Kidney epithelial cell (primary cell): ENCODE measurements at places on chromosomes 3 and 15.

- DNase-seq, result no peak
Observed at GRCh38 chr3:124938896-124939295, 4.3 kb upstream of the MUC13 start.

DNA sequence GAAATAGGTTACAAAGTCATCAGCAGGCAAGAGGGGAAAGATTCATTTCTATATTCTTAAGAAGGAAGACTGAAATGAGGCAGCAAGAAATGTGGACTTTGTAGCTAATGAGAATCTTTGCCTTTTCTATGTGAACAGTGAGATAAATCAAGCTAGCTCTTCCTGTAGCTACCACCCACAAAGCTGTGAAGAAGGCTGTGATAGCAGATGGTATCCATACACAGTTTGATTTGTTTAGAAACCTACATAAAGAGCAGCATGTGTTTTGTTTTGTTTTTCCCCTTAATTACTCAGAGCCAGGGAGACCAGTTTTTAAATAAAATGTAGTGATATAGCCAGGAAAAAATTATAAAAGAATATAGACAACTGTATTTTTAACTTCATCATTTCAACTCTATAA is 45.5 kb downstream of the TEX9 start:
- no peak for DNase-seq

DNA sequence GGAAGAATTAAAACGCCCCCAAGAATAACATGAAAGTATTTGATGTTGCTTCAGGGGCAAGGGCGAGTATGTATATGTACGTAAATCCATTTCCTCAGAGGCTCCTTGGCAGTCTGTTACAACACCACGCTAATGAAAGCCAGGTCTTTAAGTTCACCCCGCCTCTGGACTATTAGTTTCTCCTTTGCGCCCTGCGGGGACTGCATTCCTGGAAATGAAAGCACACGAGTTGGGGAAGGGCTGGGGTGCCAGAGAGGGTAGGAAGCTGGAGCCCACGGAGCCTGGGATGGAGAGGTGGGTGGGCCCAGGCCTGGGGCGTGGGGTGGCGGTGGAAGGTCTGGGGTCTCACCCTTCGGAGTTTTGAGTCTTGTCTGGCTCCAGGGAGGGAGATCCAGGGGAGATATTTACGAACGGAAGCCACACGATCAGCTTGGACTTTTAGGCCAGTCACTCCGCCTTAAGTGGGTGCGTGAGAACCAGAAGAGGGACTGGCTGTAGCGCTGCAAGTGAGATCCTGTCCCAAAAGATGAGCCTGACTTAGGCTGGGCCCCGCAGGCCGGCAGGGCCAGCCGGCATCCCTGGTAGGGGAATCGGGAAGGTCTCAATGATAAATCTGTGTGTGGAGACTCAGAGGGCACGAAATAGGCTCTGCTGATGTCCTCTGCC is 1.6 kb upstream of the PLCL2 start:
- no peak for DNase-seq

- no peak for DNase-seq
Observed at GRCh38 chr3:108548886-108549285, 38.5 kb upstream of the MYH15 start.

DNA sequence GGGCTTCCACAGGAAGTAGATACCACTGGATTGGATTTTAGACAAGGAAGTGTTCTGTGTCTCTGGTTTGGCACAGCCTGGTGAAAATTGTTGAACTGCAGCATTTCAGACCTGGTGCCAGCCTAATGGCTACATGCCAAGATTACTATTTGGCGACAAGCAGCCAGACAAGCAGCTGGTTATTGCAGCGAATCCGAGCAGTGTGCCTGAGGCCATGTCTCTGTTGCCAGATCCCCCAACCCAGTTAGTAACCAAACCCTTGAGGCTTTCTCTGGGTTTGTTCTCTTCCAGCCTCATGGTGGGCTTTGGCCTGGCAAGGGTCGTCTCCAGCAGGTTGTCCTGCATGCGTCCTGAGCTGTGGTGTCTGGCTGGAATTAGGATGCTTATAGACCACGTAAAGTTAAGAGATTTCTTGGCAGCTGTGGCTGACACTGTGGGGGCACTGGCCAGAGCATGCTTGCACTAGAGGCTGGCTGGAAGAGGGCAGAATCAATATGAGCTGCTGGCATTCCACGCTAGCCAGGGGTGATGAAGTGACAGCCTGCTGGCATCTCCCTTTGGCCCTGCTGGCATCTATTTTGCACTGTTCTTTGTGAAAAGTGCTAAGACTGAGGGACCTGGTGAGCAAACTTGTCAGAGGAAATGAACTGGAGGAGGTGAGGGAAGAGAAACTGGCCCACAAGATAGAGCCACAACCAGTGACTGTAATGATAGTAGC is 172.6 kb downstream of the RBMS3 start:
- DNase-seq, result no peak

- DNase-seq, result no peak
Observed at GRCh38 chr3:35760146-35760545, 120.8 kb downstream of the ARPP21 start.

- DNase-seq, result no peak
Observed at GRCh38 chr3:157856078-157856939, 249.9 kb downstream of the SHOX2 start.

DNA sequence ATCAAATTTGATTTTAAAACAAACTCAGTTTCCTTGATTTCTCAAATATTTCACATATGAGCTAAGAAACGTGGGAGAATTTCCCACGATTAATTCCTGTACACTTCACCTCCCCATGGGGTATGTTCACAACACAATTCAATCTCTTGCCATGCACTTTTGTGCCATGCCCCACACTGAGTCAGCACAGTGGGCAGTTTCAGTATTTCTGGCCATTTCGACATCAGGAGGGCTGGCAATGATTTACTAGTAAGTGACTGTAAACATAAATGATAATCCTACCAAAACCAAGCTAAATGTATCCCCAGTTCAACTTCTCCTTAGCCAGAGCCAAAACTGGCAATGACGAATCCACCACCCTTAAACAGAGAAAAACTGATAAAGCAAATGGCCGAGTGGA is 293.6 kb downstream of the FGF12 start:
- DNase-seq, result no peak

- DNase-seq, result no peak
Observed at GRCh38 chr3:125262161-125262560, 49.6 kb upstream of the SLC12A8 start.

DNA sequence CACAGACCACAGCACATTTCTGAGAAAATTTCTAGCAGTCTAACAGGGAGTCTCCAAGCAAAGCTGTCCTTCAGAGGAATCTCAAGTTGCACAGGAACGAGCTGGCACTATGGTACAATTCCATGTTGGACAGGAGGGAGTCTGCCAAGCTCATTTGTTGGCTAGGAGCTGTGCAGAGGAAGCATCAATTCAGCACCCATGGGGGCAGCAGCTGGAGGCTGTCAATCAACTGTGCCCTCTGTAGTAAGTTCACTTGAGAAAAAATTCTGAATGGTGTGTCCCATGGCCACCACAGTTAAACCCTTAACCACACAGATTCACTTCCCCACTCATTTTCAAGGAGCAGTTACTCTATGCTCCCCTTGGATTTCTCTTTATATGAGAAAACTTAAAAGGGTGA is 298.5 kb upstream of the PPP2R3A start:
- no peak for DNase-seq

- DNase-seq, result no peak
Observed at GRCh38 chr15:28133281-28133680, 34.2 kb upstream of the OCA2 start.

- no peak for DNase-seq
Observed at GRCh38 chr3:48762816-48763215, 45.8 kb upstream of the IP6K2 start.

GRCh38 chr3:179348325-179349013 is 960 bp downstream of the MFN1 start:
- no peak for DNase-seq

- no peak for DNase-seq
Observed at GRCh38 chr3:49761661-49762060, 24.7 kb downstream of the IP6K1 start.

GRCh38 chr15:69767191-69767590 is 314.6 kb downstream of the RPLP1 start:
- DNase-seq, result no peak

DNA sequence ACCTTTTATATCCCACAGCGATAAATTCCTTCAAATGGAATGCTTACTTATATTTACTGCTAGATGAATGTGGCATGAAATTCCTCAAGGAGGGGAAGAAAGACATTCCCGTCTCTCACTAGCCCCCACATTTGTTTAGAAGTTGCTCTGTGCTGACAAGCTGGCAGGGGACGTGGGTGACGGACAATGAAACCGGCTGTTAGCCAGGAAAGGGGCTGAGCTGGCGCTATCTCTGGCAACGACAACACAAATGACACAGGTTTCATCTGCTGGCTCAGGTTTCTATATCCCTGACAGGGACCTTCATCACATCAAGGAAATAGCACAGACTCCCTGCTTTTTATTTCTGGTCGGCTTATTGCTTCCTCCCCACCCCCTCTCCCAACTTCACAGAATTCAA is 15.8 kb downstream of the RUVBL1 start:
- no peak for DNase-seq

- DNase-seq, result no peak
Observed at GRCh38 chr3:13313813-13314212, 106.3 kb downstream of the NUP210 start.

DNA sequence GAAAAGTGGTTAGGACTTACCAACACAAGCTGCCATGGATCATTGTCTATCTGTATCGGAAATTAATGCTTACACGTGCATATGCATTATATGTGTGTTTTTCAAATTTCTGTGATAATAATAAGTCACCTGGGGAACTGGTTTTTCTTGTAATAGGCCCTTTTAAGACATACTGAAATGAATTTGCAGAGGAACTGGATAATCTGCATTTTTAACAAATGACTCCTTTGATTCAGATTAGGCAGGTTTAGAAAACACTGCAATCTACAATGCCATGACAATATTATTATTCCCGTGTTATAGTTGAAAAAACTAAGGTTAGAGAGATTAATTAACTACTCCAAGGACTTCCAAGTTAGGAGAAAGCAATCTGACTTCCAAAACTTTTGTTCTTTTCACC is 23.4 kb downstream of the STRIT1 start:
- no peak for DNase-seq

DNA sequence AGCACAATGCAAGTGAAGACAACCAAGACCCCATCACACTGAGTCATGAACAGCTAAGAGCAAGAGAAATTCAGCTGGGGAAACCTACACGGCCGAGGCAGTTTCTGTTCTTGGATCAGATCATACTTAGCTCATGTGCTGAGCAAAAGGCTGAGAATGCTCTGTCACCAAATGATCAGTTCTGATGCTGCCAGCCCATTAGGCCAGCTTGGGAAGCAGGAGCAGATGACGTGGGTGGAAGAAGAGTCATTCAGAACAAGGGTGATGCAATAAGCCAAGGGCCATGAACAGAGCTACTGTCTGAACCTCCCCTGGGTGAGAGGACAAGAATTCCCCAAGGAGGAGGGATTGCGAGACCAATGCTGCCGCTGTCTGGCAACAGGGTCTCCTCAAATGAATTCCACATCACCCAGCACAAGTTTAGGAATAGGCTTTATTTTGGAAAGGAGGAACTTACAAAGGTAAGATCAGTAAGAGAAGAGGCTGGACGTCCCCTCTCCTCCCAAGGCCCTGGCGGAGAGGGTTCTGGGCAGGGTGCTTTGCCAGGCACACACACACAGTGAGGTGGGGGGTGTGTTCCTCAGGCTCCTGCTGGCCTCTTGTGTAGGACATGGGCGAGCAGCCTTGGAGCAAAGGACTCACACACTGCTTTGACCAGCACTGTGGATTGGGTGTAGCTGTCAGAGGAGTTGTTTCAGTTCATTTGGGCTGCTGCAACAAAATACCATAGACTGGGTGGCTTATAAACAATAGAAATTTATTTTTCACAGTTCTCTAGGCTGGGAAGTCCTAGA is 65.6 kb upstream of the CTXND1 start:
- DNase-seq, result no peak

DNA sequence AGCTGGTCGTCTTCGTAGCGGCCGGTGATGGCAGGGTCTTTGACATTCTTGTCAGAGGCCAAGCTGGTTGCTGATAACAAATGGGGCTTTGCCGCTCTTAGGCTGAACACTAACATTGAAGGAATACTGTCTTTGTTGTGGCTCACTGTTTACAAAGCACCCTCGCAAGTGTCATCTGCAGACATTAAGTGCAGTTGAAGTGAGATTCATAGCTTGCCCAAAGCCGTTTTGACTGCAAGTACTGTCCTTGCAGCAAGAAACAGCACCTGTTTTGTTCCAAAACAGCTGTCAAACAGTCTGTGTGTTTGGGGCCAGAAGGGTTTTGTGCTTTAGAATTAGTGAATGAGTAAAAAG is 568 bp downstream of the SENP2 start:
- DNase-seq, result no peak

DNA sequence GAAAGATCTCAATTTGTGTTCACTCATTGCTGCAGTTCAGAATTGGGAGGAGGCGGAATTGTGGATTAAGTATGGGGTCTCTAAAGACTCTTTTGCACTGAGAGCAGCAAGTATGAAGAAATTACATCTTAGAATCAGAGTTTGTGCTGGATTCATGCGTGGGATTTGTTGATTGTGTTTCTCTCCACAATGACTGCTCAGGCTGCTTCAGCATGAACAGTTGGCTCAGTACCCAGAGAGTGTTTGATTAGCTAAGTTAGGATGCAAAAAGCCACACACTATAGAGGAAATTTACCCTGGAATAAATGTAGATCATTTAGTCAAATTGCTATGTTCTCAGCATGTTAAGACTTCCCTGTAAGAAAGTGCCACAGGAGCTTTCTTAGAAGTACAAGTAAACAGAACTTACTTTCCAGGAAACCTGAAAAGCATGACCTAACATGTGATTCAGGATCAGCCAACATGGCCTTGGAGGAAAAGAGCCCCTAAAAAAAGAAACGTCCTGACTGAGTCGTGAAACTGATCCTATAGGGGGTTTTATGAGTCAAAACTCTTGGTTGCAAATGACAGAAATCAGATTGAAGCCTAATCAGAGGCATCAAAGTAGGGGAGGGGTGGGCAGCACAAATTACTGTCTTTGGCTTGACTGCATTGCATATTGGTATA is 32.6 kb downstream of the HHLA2 start:
- DNase-seq, result no peak

DNA sequence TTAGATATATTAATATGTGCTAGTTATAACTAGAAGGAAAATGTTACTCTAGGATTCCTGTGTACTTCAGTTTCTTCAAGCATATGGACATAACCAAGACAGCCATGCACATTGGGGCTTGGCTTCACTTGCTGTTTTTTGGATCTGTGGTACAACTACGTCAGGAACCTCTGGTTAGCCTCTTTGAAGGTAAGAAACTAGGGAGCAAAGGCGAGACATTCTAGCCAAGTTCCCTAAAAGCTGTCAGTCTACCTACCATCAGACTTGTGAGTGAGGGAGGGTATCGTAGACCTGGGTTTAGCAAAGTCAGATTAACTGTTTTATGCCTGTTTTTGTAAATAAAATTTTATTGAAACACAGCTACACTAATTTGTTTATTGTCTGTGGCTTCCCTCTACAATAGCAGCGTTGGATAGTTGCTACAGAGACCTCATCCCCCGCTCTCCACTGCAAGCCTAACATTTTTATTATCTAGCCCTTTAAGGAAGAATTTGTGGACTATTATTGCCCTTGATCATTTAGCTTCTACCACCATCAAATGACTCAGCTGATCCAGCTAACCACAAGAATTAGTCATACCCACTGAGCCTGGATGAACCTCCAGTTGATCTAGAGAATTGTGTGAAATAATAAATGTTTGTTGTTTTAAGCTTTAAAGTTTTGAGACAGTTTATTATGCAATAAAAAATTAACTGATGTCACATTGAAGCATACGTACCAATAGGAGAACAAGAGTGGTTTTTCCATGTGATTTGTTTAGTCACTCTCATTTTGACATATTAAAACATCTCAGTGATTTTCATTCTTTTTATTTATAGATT is 58.1 kb downstream of the RSRC1 start:
- peak; percentile 93 for DNase-seq

- no peak for DNase-seq
Observed at GRCh38 chr3:13045241-13045903, 27.9 kb downstream of the IQSEC1 start.

- no peak for DNase-seq
Observed at GRCh38 chr3:69531576-69532546, 146.0 kb upstream of the FRMD4B start.
